ENCODE measurements at places on chromosomes 6 and 20.

DNA sequence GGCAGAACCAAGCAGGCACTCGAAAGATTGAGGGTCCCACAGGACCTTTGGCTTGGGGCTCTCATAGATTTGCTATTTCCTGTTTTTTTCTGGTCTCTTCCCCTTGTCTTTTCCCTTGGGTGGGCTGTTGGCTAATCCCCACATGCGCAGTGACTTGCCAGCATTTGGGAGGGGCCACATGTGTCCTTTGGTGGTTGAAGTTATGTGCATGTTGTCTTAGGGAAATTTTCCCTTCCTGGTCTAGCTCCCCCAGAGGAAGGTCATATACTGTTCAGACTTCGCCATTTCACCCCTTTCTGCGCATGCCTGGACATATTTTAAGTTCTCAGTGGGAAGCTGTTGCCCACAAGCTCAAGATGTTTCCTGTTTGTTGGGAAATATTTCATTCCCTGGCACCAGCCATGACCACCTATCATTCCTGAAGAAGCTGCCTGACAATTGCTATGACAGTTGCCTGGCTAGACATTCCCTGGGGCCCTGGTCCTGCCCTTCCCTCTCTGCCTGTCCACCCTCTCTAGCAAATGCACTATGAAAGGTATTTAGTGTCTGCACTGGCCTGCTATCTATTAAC lies 156.2 kb upstream of the THBS2 start:
- no peak for DNase-seq

DNA sequence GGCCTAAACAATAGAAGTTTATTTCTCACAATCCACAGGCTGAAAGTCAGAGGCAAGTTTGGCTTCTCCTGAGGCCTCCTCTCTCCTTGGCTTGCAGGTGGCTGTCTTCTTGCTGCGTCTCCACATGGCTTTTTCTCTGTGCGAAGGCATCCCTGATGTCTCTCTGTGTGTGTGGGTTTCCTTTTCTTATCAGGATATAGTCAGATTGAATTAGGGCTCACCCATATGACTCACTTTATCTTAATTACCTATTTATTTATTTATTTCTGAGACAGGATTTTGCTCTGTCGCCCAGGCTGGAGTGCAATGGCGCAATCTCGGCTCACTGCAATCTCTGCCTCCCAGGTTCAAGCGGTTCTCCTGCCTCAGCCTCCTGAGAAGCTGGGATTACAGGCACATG lies 30.7 kb downstream of the LINC00237 start:
- DNase-seq, result no peak

GRCh38 chr6:43835872-43836419 lies 65.9 kb downstream of the VEGFA start:
- DNase-seq, result no peak

DNA sequence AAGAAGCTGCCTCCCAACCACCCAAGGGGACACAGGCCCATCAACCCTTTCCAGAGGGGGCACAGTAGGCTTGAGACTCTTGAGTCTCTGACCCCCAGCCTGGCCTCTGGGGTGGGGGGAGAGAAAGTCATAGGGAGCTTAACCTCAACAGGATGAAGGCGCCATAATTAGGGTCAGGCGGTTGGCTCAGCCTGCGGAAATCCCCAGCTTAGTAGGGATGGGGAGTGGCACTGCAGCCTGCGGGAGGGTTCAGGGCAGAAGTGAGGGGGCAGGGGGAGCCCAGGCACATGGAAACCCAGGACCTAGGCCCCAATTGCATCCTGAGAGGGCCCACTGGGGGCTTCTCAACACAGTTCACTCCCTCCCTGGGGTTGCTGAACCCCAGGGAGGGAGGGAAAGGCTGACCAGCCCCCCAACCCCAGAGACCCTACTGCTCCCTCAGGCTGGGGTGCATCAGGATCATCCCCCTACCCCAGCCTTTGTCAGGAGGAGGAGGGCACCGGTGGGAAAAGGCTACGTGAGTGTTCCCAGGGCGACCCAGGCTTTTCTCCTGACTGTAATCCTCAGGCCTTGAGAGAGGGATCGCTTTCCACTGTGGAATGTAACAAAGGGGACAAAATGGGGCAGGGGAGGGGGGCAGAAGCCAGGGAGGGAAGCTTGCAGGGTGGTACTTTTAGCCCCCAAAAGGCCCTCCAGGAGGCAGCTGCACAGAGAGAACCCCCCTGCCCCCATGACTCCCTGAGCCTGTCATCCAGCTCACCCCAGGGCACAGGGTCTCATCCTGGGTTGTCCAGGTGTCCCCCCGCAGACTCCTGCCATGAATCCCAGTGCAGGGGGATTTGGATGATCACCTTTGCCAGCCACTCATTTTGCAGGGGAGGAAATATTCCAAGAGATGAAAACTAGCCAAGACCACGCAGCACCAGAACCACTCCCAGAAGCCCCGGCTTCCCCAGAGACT lies 46.4 kb downstream of the MRPL14 start:
- DNase-seq, result no peak

DNA sequence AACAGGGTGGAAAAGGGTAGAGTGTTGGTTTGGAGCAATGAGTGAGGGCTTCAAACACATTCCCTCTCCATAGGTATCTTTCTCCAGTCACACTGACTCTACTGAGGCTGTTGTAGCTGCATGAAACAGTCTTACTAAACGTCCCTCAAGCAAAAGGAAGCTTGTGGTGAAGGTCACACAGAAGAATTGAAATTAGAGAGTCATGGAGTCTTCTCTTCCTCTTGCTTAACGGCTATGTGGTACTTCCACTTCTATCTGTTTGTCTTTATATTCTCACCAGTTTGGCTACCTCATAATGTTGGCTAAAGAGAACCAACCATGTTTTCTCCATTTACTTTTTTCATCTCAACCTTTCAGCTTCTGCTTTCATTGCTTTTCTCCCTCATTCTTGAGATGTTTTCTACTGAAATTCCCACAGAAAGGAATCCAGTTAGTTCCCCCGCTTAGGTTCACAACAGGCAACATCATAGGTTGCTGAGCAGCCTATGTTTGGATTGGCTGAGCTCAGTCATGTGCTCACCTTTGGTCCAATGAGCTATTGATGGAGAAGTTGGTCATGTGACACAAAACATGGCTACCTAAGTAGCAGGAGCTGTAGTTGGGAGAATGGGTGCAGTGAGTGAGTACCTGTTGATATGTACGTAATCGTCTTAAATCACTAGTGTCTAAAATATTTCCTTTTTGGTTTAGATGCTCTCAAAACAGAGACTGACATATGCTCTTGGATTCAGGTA lies 99.8 kb downstream of the SNAP25 start:
- no peak for DNase-seq

DNA sequence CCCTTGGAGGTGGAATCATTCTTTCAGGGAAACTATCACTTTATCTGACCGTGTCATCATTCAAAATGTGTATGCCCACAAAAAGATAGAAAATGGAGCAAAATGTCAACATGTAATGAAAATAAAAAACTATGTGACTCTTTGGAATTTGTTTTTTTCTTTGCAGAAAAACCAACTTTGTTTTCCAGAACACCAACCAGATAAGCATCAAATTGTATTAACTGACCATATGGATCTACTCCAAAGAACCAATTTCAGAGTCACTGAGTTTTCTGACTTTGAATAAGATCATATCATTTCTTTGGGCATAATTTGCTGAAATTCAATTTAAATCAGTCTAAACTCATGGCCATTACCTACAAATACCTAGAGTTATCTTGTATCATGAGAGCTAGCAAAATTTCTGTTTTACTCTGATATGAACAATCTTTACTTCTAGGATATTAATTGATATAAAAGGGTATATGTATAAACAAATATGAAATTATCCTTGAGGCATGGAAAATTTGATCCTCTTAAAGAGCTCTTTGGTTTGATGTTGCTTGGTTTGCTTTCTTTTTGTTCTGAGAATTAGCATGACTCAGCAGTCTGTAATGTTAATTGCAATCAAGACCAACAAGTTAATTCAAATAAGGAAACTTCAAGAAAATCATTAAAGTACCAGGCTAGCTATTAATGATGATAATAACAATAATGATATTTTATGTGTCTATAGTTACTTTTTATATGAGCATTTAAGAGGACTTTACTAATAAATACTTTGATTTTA lies 444.4 kb upstream of the MARCKS start:
- no peak for DNase-seq

DNA sequence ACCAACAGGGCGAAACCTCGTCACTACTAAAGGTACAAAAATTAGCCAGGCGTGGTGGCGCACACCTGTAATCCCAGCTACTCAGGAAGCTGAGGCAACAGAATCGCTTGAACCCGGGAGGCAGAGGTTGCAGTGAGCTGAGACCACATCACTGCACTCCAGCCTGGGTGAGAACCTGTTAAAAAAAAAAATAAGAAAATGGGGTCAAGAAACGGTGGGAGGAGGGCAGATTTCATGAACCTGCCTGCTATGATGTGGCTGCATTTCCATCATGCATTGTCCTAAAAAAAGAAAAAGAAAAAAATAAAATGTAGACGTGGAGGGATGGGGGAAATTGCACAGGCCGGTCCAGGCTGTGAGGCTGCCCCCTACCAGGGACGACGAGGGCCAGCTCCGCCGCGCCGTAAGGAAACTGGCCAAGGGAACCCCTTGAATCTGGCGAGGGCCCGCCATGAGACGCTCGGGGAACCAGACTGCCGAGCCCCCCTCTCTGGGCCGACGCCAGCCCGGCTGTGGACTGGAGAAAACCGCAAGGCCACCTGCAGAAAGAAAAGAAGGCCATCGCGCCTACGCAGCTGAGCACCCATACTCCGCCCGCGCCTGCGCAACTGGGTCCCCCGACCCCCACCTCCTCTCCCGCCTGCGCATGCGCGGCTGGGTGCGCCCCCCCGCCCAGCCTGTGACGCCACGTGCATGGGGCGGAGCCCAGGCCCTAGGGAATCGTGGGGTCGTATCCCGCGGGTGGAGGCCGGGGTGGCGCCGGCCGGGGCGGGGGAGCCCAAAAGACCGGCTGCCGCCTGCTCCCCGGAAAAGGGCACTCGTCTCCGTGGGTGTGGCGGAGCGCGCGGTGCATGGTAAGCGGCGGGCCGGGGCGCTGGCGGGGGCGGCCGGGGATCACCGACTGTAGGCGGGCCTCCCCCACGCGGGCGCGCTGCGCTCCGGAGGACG lies at the start of gene ENTPD6:
TSS of gene ENTPD6 (plus strand) at position 699 of the 948 bp plus-strand sequence. CDS start 10,825 bp downstream, outside the sequence.
- peak; percentile 88 for DNase-seq

DNA sequence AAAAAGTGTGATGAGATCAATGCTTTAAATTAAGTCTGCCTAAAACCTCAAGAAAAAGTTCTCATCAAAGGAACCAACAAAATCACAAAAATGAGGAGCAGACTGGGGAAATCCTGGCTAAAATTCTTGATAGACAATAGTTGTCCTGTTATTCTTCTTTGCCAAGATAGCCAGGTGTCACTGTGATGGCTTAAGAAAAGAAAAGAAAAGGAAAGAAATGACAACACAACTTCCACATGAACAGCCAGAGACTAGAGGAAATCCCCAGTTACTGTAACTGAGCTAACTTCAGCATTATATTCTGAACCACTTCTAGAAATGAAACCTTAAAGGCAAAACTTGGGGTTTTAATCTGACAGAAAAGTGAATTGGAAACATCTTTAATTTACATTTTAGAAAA lies 129.6 kb downstream of the CD24 start:
- DNase-seq, result no peak

DNA sequence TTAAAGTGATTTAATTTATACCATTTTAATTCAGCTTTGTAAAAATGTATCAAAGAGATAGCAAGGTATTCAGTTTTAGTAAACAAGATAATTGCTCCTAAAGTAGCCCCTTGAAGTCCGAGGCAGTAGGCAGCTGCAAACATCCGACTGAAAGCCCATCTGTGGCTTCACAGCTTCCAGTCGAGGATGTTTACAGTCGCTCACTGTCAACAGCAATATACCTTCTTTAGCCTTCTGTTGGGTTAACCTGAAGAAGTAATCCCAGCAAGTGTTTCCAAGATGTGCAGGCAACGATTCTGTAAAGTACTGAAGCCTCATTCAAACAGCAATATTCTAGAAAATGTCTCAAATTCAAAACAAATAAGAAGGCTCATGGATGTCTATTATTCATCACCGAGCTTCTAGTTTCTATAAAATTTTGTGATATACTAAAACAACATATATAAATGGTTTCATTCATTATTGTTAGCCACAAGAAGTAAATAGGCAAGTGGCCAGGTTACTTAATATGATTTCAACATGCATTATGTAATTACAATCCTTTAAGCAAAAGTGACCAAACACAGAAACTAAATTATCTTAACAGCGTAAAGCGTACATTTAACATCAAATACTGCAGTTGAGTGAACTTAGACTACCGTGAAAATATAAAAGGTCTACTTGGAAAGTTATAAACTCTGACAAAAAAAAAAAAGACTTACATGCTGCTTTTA lies 115.0 kb downstream of the OGFRL1 start:
- no peak for DNase-seq

GRCh38 chr6:137705160-137706082 lies 161.6 kb upstream of the TNFAIP3 start:
- DNase-seq, result peak; percentile 88

GRCh38 chr6:112433457-112433856 lies 86.3 kb downstream of the RFPL4B start:
- DNase-seq, result no peak

GRCh38 chr20:35145141-35145564 lies 2.0 kb downstream of the EDEM2 start:
- peak; percentile 26 for DNase-seq

- no peak for DNase-seq
Measured at GRCh38 chr6:125189494-125189893, 35.9 kb downstream of the TPD52L1 start.

GRCh38 chr6:153043719-153044118 lies 41.2 kb upstream of the MTRF1L start:
- DNase-seq, result no peak

DNA sequence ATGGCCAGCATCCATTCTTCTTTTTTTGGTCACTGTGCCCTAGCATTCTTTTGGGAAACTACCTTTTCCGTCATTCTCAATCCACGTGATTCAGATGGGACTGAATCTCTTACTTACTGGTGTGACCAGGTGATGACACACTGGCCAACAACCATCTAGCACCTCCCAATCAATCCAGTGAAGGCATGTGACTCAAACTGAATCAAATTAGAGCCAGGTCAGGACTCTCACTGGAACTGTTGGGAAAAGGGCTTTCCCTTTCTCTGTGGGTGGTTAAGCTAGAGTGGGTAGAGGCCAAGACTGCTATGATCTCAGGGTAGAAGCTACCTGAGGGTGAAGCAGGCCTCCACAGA lies 36.2 kb upstream of the ZMYND8 start:
- DNase-seq, result no peak

DNA sequence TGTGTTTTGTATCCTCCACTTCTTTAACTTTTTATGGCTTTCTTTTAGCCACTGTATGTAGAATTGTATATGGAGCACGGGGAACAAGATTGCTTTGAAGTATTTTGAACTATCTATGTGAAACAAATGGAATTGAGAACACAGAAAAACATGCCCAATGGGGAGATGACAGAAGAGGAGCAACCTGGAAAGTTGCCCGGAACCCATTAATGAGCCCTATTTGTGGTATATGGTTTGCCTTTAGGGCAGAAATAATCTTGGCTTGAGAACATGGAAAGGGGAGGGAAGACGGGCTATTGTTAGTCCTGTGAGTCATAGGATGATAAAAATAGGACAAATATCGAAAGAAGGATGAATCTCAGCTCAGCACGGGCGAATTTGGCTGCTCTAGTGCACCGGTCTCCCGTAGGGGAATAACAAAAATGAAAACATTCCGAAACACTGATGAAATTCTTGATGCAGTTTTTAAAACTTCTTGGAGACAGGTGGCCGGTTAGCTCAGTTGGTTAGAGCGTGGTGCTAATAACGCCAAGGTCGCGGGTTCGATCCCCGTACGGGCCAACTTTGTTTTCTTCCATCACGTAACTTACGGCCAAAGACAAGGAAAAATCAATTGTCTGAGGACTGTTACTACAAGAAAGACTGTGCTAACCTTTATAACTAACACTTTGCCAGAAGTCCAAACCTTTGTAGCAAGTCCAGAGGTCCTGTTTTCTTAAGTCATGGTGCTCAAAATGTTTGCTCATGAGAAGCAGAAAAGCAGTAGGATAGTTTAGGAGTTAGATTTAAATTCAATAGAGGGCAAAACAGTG lies 15.7 kb downstream of the HMGN4 start:
- peak; percentile 91 for DNase-seq

Measured in activated naive CD4-positive, alpha-beta T cell treated with anti-CD3 and anti-CD28 coated beads for 36 hours (primary cell).